Activated CD4-positive, alpha-beta memory T cell treated with anti-CD3 and anti-CD28 coated beads for 36 hours (primary cell): ENCODE measurements at places on chromosomes 1 and 21. TPM values are rescaled to one million over a fixed set of nuclear protein-coding genes. Genes with fewer than 3 reads are reported as not detected.

- no peaks in the 10 kb centered on the region for H3K27me3 ChIP-seq
- peaks cover 23% of the 10 kb centered on the region for H3K4me1 ChIP-seq
- H3K4me3 ChIP-seq: peak overlapping the region; percentile 17
- peak overlapping the region; percentile 68 for H3K27ac ChIP-seq
These were observed 30.2 kb downstream of the RUNX3 start for GRCh38 chr1:24899581-24900485.

DNA sequence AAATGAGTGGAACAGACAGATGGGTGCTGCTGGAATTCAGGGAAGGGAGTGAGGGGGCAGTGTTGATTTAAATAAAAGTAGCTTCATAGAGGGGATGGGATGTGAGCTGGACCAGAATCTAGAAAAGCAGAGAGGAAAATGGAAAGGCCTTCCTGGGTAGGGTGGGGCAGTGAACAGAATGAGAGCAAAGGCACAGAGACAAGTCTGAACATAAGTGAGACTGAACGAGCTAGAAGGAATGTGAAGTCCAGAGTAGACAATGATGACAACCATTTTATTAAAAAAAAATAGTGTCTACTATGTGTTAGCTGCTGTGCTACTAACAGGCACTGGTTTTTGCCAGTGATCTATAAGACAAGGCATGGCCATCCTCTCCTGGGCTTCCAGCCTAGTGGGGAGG, 36.0 kb downstream of the ELK4 start:
- no peaks in the 10 kb centered on the region for H3K27me3 ChIP-seq
- H3K27ac ChIP-seq: peak overlapping the region; percentile 5
- DNase-seq: peak; percentile 1
- H3K4me3 ChIP-seq: no peak overlapping the region
- peaks cover 46% of the 10 kb centered on the region for H3K4me1 ChIP-seq
- H3K36me3 ChIP-seq: peaks cover 19% of the 10 kb centered on the region

The MMEL1 gene
- 1.00 TPM for total RNA-seq

DNA sequence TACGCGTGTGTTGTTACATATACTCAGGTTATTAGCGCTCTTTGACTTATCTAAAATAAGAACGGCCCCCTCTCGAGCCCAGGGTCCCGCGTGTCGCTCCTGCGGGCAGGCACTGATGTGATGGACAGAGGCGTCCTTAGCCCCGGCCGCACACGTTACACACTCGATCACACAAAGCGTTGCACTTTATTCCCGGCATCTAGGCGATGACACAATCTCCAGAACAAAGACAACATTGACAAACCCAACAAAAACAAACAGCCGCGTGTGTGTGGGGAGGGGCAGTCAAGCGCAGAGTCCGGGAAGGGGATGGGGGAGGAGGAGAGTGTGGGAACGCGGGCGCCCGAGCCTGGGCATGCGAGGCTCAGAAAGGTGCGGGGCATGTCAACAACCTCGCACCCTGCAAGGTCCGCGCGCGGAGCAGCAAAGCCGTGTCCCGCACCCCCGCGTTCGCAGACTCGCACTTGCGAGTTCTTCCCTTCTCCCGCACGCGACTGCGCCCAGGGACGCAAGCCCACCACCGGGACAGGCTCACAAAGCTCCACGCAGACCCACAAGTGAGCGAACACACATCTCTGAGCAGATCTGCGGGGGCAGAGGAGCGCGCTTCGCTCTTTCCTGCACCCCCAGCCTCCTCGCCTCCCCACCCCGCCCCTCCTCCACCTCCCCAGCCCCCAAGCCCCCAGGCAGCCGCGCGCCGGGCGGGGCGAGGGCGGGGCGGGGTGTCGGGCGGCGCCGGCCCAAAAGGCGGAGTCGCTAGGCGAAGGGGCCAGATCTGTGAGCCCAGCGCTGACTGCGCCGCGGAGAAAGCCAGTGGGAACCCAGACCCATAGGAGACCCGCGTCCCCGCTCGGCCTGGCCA, at the start of gene EFNA1:
Gene EFNA1 (plus strand): TSS at position 772 of the 862 bp plus-strand sequence. CDS start 102 bp downstream, outside the sequence.
- no peak within 1 kb of the TSS for H3K27ac ChIP-seq
- peaks cover 30% of the 10 kb centered on the region for H3K4me1 ChIP-seq
- peak within 1 kb of the TSS; percentile 64 for H3K4me3 ChIP-seq
- H3K27me3 ChIP-seq: peaks cover 25% of the 10 kb centered on the region

GRCh38 chr1:116329524-116330341, 43.3 kb upstream of the ATP1A1 start:
- no peak overlapping the region for H3K4me3 ChIP-seq
- no peaks in the 10 kb centered on the region for H3K27me3 ChIP-seq
- H3K27ac ChIP-seq: no peak overlapping the region
- peaks cover 34% of the 10 kb centered on the region for H3K4me1 ChIP-seq

The LRRC53 gene
- not detected for total RNA-seq

The SPRR1A gene
- total RNA-seq: not detected
